ENCODE measurements at places on chromosomes 7 and 10.

GRCh38 chr7:83574616-83575015 lies 74.3 kb downstream of the SEMA3E start:
- no peak for DNase-seq

DNA sequence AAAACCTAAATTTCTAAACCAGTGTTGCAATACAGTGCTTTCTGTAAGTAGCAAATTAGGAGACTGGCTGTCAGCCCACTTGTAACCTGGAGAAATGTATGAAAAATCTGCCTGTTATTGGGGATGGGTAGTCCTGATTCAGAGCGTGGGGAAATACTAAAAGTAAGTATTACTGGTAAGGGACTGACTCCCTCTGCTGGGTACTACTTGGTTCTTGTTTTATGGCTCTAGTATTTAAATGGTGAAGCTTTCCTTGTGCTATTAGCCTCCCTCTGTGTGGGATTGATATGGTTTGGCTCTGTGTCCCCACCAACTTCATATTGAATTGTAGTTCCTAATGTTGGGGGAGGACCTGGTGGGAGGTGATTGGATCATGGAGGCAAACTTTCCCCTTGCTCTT lies 886.1 kb downstream of the SORCS1 start:
- DNase-seq: peak; percentile 11

GRCh38 chr7:156892081-156892800 lies 742 bp downstream of the LMBR1 start:
- peak; percentile 45 for DNase-seq

- DNase-seq: no peak
These were observed 14.6 kb downstream of the COL26A1 start for GRCh38 chr7:101377189-101377736.

DNA sequence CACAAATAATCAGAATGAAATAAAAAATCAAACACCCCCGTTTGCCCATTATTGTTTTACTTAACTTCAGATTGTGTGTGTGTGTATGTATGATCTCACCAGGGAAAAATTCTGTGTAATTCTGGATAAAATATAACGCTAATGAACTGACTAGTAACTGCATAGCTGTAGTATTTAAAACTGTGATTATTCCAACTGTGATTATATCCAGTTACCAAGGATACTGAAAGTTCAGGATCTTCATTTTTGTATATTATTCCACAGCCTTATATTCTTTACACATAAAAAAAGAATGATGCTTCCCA lies 2.9 kb downstream of the TWIST1 start:
- DNase-seq: no peak

DNA sequence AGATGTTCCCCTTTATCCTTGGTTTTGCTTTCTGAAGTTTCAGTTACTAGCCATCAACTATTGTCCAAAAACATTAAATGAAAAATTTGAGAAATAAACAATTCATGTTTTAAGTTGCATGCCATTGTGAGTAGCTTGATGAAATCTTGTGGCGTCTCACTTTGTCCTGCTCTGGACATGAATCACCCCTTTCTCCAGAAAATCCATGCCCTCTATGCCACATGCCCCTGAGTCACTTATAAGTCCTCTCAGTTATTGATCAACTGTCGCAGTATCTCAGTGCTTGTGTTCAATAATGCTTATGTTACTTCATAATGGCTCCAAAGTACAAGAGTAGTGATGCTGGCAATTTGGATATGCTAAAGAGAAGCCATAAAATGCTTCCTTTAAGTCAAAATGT lies 208.0 kb upstream of the FERD3L start:
- DNase-seq: peak; percentile 85

- DNase-seq: no peak
These were observed 63.9 kb upstream of the PDGFA start for GRCh38 chr7:583410-584121.

DNA sequence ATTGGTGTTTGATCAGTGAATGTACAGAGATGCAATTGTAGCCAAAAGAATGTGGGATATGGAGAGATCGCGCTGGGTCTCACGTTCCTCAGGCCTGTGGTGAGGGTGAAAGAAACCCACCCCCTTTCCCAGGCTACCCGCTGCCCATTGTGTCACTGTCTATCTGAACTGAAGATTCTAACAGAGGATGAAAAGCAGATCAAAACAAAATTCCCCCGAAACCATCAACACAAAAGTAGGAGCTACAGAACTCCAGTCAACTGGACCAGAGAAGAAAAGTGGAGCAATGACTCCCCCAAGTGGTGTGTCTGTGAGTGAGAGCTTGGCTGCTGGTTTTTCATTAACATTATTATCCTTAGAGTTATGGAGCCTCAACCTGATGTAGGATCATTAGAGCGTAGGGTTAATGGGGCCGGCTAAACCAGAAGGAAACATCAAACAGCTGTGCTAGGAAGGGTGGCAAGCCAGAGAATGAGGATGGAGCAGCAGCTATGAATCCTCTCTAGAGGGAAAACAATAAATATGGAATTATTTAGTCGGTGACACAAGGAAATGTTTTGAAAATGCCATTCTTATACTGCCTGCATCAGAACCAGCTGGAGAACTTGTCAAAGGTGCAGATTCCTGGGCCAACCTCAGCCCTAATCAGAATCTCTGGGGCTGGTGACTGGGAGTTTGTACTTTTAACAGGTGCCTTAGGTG lies 38.3 kb downstream of the AKR1B1 start:
- peak; percentile 81 for DNase-seq

- no peak for DNase-seq
These were observed 946.8 kb upstream of the POT1 start for GRCh38 chr7:125876431-125876830.

DNA sequence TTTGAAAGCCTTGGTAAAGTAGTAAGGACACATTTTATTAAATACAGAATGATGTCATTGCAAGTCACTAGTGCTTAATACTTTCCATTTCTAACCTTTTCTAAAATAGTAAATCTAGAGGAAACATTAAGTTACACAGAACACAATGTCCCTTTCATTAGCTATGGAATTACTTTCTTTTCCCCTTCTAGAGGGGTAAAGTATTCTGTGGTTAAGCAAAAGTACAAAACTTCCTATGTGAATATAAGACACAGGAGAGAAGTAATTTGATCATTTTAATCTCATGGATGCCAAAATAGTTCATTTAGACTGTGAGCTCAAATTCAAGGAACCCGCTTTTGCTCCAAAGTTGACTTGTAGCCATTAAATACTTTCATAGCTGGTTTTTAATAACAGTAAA lies 49.8 kb downstream of the SEMA3E start:
- no peak for DNase-seq

- peak; percentile 79 for DNase-seq
These were observed 143.3 kb downstream of the HDAC9 start for GRCh38 chr7:18638594-18639452.

- no peak for DNase-seq
These were observed 79.4 kb downstream of the MYL10 start for GRCh38 chr7:101549734-101550133.

DNA sequence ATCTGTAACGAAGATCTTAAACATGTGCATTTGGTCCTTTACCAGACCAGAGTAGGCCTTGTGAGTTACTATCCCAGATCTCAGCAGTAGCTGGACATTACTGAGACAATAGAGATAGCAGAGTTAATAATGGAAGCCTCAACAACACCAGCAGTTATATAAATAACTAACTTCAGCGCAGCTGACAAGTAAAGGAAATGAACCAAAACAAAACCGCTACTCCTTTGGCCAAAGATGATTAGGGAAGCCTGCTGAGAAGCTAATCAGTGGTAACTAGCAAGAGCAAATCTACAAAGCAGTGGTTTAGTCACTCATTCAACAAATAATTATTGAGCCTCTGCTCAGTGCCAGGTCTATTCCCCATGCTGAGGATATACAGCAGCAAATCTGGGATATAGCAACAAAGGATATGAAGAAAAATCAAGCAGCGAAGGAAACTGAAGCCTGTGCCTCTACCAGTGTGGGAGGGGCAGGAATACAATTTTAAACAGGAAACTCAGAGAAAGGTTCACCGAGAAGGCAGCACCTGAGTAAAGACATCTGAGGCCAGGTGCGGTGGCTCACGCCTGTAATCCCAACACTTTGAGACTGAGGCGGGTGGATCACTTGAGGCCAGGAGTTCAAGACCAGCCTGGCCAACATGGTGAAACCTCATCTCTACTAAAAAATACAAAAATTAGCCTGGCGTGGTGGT lies 103.6 kb downstream of the ELMO1 start:
- no peak for DNase-seq

- no peak for DNase-seq
These were observed 750 bp upstream of the CDK14 start for GRCh38 chr7:90595342-90595800.

DNA sequence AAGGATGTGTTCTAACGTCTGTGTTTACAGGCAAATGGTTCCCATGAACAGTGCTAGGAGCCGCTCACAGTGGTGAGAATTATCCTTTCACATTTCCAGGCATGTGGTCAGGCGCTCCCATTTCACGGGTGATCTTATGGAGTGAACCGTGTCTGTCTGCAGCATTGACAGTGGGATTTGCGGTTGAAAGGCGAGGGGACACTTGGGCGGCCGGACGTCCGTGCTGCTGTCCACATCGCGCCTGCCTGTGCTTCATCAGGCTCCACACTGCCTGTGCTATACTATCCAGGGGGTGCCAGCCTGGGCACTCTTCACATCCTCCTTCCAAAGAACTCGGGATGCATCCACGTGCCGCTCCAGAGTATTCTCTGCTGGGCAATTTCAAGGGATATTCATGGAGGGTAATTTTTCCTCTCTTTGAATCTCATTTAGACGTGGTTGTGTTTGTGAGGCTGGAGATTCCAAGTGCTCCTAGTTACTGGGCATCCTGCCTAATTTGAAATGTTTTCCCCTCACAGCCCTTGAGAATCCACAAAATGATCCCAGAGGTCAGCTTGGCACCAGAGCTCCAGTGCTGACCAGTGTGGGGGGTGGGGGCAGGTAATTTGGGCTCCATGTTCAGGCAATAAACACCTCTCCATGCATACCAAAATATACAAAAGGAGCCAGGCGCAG lies 61.9 kb upstream of the EBF3 start:
- no peak for DNase-seq

DNA sequence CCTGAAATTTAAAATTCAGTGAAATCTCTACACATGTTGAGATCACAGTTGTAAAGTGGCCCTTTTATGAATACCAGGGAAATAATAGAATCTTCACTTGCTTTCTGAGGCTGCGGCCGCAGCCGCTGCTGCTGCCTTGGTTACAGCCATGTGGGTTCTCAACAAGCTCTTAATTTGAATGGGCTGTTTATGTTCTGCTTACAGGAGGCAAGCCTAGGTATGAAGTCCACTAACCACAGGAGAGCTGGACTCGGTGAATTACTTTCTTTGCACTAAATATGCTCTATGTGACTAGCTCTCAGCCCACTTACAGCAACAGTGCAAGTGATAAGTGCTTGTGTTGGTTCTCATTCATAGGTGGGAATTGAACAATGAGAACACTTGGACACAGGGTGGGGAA lies 410.8 kb downstream of the SFMBT2 start:
- DNase-seq: no peak
